Gastrocnemius medialis (tissue), 4 donors: ENCODE measurements at places on chromosomes 1 and 21.

GRCh38 chr1:25623731-25624130 is 7.1 kb downstream of the MAN1C1 start:
- no peak for DNase-seq

- DNase-seq, result no peak
These were observed 38.2 kb upstream of the WASF2 start for GRCh38 chr1:27527890-27528817.

GRCh38 chr21:43300496-43301408 is 126.2 kb downstream of the SIK1 start:
- DNase-seq, result peak; percentile 35

DNA sequence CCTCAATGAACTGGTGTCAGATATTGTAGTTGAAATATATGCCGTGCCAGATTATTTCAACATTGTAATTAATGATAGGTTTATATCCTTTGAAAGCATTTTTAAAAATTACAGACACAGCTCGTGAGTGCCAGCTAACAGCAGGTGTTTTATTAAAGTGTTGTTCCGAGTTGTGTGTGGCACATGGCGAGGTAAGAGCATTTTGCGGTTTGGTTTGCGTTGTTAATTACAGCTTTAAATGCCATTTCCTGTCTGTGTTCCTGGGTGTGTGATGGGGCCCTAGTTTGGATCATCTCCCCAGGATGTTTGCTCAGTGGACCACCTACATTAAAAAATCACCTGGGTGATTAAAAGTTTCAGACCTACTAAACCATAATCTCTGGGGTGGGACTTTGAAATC is 97.4 kb downstream of the PRDM2 start:
- no peak for DNase-seq
